ENCODE measurements at places on chromosomes 13 and 19.

DNA sequence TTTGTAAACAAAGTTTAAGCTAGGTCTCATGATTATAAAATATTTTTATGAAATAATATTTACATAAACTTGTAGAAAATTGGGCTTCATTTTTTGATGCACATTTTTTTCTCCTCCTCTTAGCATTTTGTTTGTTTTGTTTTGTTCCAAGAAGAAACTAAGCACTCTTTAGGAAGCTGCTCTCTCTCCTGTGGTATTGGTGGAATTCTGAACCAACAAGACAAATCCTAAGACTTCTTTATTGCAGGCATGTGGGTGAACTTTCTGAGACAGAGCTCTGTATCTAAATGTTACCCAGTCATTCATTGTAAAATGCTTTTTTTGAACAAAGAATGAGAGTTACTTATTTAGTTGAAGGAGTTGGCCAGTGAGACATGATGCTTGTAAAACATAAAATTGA lies 39.3 kb downstream of the LMO7 start:
- DNase-seq = no peak

DNA sequence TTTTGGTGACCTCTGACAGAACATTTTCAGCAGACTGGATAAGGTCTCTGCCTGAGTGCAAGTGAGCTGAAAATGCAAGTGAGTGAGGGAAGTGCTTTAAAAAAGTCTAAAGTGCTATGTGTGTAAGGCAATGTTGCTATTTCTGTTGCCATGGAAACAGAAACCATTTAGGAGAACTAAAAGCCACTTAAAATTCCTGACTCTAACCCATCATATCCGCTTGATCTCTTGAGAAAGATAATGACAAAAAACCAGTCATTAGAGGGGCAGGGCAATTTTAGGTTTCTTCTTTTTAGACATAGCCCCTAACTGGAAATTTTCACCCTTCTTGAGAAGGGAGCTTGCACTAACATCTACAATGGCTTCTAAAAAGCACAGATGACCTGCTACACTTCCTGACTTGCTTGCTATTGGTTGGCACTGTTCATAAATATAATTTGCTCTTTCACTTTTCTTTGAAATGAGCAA lies at the start of gene CYSLTR2:
Gene CYSLTR2, plus strand, starts transcription at position 458 of the 468 bp plus-strand sequence. CDS start 52,889 bp downstream, outside the sequence.
- DNase-seq = peak; percentile 2

- DNase-seq = no peak
Observed at GRCh38 chr13:76267216-76267615, 619.0 kb downstream of the KCTD12 start.

DNA sequence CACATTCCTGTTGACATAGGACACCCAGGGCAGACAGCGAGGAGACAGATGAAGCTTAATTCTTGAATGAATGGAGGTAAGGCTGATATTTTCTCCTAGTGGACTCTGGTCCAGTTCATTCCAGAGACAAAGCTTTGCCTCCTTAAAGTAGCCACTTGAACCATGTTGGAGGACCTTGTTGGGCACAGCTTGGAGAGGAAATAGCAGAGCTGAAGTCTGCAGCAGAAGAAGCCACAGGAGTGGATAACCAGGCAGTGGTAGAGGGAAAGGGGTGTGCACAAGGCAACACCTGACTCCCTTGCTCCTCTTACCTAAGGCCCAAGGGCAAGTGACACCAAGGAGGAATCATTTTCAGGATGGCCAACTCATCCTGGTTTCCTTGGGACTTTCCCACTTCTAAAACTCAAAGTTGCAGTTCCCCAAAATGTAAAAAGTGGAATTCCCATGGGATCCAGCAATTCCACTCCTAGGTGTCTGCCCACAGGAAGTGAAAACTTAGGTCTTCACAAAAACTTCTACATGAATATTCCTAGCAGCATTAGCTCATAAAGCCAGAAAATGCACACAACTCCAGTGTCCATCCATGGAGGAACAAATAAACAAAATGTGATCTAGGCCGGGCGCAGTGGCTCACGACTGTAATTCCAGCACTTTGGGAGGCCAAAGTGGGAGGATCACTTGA lies 6.6 kb upstream of the RFX2 start:
- no peak for DNase-seq
